ENCODE measurements at places on chromosomes 11 and 22.
A peak's percentile ranks its signal among the peaks of the same experiment; 100 is the strongest.

- no peak for DNase-seq
Measured at GRCh38 chr11:119172513-119172912, 4.0 kb downstream of the NLRX1 start.

- no peak for DNase-seq
Measured at GRCh38 chr11:118410055-118410745, 8.8 kb downstream of the ATP5MG start.

- no peak for DNase-seq
Measured at GRCh38 chr11:67795746-67796145, 121.3 kb upstream of the ALDH3B2 start.

DNA sequence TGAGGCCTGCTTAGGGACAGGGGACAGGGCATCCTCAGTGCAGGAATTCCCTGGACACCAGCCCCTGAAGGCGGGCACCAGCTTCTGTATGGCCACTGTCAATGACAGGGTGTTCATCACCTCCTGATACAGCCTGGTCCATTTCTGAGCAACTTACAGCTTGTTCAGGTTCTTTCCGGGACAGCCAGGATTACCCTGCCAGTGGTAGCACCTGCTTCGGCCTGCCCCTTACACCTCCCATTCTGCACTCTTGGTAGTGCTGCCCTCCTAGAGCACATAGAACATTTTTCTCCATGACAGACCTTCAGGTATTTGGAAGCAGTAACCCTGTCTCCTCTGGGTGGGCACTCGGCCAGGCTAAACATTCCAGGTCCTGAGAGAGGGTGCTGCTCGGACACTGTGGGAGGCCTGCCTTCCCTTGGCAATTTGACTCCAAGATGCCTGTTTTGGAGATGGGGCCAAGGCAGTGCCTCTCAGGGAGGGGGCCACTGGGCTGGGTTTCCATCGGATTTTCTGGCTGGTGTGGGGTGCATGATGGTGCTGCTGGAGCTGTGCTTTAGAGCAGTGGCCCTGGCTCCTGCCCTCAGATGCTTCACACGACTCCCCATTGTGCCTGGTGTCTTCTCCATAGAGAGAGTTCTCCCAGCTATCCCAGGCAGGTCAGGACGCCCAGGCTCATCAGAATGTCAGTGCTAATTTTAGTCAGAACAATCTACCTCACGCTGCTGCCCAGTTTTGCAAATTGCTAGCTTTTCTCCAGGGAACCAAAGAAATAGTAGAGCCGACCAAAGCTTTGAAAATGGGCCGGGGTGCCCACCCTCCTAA lies 1.2 kb downstream of the GAL3ST3 start:
- no peak for DNase-seq

- DNase-seq = peak; percentile 80
Measured at GRCh38 chr11:123800036-123800435, 6.1 kb downstream of the OR6M1 start.

GRCh38 chr11:33861941-33862589 lies 29.8 kb downstream of the LMO2 start:
- no peak for DNase-seq

DNA sequence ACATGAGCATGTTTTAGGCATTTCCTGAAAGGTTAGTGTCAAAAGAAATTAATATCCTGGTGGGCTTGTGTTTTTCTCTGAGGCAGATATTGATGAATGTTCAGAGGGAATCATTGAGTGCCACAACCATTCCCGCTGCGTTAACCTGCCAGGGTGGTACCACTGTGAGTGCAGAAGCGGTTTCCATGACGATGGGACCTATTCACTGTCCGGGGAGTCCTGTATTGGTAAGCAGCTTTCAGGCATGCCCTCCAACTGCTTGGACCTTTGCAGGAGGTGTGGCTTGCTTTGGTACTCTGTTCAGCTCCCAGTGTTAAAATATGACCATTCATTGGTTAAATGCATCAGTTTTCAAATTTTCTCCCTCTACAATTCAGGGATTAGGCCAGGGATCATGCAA lies 658.6 kb upstream of the ANO5 start:
- no peak for DNase-seq

GRCh38 chr11:69316956-69317355 lies 23.0 kb downstream of the MYEOV start:
- DNase-seq = no peak

DNA sequence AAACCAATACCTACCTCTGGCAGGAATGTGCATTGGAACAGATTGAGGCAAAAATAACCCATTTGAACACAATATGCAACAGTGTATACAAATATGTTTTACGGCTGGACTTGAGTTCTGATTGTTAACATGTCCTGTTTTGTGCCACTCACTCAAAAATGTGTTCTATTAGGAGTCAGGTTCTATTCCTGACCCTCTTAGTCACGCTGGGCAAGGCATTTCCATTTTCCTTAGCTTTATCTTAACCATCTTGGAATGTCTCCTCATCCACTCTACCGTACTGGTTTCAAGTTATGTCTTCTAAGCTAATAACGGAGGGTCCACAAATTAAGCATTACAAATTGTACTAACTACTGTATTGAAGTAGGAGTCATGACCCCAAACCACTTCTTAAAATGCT lies 78.6 kb downstream of the MAML2 start:
- no peak for DNase-seq

GRCh38 chr11:66281776-66282467 lies 3.9 kb downstream of the CNIH2 start:
- no peak for DNase-seq
